ENCODE measurements at places on chromosomes 12 and 14.

DNA sequence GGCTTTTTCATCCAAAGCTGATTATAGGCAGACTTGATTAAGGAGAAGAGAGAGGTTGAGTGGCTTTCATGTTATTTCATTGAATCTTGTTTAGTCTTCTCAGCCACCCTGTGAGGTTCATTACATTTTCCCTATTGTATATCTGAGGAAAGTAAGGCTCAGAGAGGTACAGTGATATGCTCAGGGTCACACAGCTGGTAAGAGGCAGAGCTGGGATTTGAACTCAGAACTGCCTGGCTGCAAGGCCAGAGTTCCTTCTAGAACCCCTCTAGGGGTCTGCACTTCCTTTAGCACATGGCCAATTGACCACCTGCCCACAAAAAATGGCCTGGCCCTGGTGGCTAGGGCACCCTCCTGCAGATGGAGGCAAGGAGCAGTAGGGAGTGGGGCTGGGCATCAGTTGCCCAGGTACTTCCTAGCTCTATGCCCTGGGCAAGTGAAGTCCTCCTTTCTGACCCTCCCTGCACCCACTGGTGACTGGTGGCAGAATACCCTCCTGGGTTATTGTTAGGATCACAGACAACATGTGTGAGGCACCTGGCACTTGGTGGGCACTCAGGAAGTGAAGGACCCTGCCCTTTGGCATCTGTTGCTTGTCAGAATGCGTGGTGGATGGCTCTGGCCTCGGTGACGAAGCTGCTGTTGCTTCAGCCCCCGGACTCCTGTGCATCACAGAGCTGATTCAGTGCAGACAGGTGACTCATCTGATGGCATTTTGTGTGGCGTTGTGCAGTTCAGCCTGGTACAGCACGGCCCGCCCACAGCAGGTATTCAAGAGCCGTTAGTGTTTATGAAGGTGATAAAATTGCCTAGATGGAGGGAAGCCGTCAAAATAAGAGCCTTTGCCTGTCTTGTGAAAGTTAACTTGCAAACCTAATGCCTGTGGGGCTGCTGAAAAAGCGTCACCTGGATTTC lies 115.8 kb downstream of the SLC25A47 start:
- peak; percentile 64 for DNase-seq

DNA sequence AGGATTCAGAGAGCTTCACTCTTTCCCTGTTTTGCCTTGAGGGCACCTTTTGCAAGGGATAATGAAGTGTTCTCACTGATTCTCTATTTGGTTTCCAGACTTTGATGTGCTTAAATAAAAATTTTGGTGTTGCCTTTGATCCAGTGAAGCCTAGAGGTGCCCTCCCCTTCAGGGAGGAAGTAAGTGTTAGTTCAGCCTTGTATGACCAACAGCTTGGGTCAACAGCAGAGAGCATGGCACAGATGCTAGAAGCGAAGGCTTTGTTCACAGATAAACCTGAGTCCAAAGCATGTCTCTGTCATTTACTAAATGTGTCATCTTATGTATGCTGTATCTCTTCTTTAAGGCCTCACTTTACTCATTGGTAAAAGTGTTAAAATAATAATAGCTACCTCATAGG lies 52.8 kb upstream of the STXBP6 start:
- no peak for DNase-seq

DNA sequence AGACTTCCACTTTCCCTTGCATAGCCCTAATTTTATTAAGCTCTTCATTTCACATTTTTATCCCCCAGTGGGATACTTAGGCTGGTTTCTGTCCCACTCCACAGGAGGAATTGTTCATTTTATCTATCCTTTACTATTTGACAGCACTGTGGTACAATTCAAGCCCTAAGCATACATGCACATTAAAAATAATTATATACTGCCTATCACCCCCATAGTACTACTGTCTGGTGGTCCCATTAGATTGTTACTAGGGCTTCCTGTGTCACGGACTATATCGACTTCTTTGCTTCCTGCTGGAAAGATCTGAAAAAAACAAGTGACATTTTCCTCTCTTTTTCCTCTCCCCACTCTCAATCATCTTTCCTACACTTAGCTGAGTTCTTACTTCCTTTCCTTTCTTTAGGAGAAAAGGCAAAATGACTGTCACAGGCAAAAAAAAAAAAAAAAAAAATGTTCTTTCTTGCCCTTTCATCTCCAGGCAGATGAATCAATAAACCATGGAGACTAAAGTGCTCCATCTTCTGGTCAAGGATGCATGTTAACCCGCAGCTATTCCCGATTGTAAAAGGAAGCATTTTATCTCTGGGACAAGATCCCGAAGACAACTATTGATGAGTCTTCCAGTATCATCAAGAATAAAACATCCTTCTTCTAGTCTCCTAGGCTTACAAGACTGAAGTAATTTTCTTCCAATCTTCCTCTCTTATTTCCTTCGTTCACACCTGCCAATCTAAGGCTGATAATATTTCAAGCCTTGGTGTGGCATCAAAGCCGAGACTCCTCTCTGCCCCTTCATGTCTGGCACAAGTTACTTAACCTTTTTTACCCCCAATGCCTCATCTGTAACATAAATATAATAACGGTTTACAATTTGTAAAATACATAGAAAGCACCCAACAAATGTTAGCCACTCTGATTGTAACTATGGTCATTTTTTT lies 94.4 kb upstream of the PLEKHG7 start:
- peak; percentile 75 for DNase-seq

- DNase-seq: peak; percentile 25
Measured at GRCh38 chr12:118059341-118060191, 1.4 kb downstream of the WSB2 start.

GRCh38 chr12:16307856-16308475 lies 30.5 kb upstream of the SLC15A5 start:
- DNase-seq: no peak

DNA sequence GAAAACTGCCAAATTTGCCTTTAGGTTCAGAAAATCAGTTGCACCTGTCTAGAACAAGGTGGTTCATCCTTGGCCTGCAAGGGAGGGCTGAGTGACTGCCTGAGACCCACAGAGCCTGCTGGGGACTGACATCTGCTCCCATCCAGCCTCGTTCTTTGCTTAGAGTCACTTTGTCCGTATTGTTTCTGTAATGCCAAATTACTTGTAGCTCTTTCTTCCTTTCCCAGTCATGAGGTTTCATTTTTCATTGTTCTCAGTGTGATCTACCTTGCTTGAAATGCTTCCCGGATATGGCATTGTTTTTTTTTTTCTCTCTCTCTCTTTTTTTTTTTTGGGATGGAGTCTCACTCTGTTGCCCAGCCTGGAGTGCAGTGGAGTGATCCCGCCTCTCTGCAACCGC lies 21.3 kb downstream of the TSPAN9 start:
- no peak for DNase-seq

DNA sequence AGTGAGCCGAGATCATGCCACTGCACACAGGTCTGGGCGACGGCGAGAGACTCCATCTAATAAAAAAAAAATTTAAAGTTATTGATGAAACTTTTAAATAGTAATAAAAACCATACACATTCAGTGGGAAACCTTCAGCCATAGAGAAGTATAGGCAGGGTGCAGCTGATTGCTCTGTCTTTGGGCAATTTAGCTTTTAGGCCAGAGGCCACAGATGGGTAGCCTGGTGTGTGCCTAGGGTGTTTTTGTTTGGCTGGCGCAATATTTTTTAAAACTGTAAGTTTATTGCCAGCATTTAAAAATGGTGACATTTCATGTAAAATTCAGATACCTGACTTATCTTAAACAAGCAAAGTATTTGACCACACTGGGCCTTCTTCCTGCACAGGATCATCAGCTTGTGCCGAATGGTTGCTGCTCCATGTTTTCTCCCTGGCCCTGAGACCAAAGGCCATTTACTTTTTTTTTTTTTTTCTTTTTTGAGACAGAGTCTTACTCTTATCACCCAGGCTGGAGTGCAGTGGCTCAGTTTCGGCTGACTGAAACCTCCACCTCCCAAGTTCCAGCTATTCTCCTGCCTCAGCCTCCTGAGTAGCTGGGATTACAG lies 16.2 kb downstream of the EXD2 start:
- no peak for DNase-seq

DNA sequence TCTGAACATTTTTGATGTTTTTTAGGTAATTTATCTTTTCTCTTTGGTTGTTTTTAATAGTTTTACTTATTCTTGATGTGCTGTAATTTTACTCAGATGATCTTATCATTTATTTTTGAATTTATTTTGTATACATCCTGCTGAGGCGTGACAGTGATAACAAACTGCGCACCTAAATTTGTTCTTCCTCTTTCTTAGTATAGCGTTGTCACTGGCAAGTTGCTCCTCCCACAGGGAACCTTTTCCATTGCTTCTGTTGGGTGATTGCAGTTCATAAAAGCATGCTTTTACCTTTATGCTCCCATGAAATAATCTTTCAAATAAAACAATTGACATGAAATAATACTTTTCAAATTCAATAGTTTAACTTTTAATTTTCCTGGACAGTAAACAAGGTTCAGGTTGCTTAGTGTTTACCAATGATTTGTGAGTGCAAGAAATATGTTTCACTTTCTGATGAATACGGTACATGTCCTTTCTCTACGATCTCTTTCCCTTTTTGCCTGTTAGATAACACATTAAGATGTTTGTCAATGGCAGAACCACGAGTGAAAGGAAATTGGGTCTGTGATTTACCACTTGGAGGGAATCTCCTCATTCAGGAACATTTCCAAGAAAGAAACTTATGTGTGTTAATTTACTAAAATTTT lies 223.3 kb downstream of the CCDC91 start:
- no peak for DNase-seq
